ENCODE measurements at places on chromosomes 12 and 14. TPM values are rescaled to one million over a fixed set of nuclear protein-coding genes. Genes with fewer than 3 reads are reported as not detected.

SMCO2 gene
- not detected for total RNA-seq

ALX1 gene
- 0.67 TPM for total RNA-seq

SIX1 gene
- 0.48 TPM for total RNA-seq

PPP1R36 gene
- total RNA-seq, result 0.67 TPM

GALNT8 gene
- total RNA-seq, result 0.33 TPM

C3AR1 gene
- 0.65 TPM for total RNA-seq

PTPRR gene
- 0.38 TPM for total RNA-seq

TMEM121 gene
- 5.6 TPM for total RNA-seq

CPNE6 gene
- not detected for total RNA-seq

CD163L1 gene
- total RNA-seq, result 15.0 TPM

KLRD1 gene
- under 0.01 TPM for total RNA-seq

DAO gene
- not detected for total RNA-seq

NYNRIN gene
- total RNA-seq, result 28.7 TPM

PPM1H gene
- 4.3 TPM for total RNA-seq

PLBD1 gene
- total RNA-seq, result 0.10 TPM

TDRD9 gene
- 1.2 TPM for total RNA-seq

HOXC9 gene
- total RNA-seq, result 0.19 TPM

TCL1B gene
- not detected for total RNA-seq

RAB15 gene
- 14.4 TPM for total RNA-seq

VRTN gene
- not detected for total RNA-seq

AKAP3 gene
- total RNA-seq, result 0.65 TPM

TOMM20L gene
- not detected for total RNA-seq

TAS2R31 gene
- total RNA-seq, result 7.2 TPM

ADAM21 gene
- 0.19 TPM for total RNA-seq

LHX5 gene
- not detected for total RNA-seq

All from vein endothelial cell (primary cell).